ENCODE measurements at places on chromosomes 4 and X.

GRCh38 chr4:41346306-41347061 lies 89.8 kb downstream of the UCHL1 start:
- no peak for DNase-seq

GRCh38 chrX:71239781-71240180 lies 14.2 kb downstream of the ZMYM3 start:
- DNase-seq, result no peak

DNA sequence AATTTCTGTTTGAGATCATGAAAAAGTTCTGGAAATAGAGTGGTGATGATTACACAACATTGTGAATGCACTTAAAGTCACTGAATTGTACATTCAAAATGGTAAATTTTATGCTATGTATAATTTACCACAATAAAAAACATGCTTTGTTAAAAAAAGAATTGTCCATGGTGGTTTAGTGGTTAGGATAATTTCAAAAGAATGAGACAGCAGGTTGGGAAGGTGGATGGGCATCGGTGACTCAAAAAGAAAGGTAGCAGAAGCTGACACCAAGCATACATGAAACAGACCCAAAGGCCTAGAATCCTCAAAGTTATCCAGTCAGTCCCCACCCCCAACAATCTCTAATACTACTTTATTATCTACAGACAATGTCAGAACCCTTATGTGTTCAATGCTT lies 91.1 kb downstream of the MSN start:
- DNase-seq, result no peak

GRCh38 chr4:39029752-39030694 lies 2.2 kb downstream of the TMEM156 start:
- DNase-seq, result no peak

GRCh38 chr4:81032771-81033684 lies 2.5 kb downstream of the BMP3 start:
- no peak for DNase-seq

DNA sequence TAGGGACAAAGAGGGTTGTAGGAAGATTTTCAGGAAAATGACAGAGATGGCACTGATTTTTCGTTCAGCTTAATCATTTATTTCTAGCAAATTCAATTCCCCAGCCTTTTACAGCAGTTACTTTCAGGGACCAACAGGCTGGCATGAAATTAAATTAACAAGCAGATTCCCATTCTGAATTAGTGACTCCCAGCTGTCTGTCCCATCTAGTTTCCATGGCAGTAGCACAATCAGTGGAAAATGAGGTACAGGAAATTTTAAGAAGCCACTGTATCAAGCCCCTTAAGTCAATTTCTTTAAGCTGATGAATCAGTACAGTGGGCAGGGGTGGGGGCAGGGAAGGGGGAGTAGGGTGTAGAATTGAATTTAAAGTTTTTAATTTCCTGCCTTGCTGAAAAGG lies 121.1 kb upstream of the TEX13C start:
- DNase-seq, result no peak

DNA sequence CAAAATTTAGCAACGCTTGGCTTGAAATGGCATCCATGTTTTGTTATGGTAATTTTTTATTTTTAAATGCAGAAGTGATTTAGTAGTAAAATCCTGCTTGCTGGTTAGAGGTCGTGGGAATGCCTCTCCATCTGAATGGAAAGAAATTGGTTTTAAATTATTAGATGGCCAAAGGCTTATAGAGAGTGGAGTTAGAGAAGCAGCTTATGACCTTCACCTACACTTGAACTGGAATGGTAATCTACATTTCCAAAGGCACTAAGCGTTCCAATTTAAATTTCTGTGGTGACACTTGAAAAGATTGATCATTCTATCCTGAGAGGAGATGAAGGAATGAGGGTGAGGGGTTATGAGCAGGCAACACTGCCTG lies 280.7 kb downstream of the RAPGEF2 start:
- no peak for DNase-seq

GRCh38 chr4:168837922-168838321 lies 172.1 kb downstream of the CBR4 start:
- DNase-seq, result no peak

- DNase-seq, result no peak
Observed at GRCh38 chr4:70815370-70815769, 24.3 kb downstream of the GRSF1 start.

GRCh38 chrX:150635952-150636351 lies 57.2 kb upstream of the MTMR1 start:
- DNase-seq, result no peak

- no peak for DNase-seq
Observed at GRCh38 chr4:11165052-11165451, 263.6 kb downstream of the HS3ST1 start.

DNA sequence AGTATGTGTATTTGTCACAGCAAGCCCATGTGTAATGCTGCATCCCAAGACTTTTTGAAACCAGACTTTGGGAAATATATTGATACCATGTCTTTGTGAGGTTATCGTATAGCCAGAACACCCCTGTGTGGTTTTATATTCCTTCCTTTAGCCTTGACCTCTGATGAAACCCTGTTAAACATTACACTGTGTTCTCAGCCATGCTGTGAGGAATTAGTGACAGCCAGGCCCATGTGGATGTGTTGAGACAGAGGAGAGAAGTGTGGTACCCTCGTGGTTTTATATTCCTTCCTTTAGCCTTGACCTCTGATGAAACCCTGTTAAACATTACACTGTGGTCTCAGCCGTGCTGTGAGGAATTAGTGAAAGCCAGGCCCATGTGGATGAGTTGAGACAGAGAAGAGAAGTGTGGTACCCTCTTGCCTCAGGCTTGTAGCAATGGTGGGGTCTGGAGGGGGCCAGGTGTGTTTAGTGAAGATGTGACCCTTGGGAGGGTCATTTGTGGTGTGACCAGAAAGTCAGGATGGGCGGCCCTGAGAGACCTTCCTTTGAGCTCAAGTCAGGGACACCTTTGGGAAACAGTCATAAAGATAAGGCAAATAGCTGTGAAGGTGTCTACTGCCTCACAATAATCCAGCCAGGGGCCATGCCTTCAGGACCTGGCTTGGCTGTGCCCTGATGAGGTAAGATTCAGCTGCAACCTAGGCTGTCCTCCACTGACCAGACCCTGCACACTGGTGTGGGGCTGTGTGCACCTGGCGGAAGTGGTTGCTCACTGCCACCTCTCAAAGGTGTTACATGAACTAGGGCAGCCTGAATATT lies 110.0 kb downstream of the IRF2 start:
- DNase-seq, result no peak

All from stimulated activated CD8-positive, alpha-beta memory T cell treated with anti-CD3 and anti-CD28 coated beads, Interleukin-2, amount 100 ng/mL, for 48 hours (primary cell).